ENCODE measurements at places on chromosomes 6 and 20.

DNA sequence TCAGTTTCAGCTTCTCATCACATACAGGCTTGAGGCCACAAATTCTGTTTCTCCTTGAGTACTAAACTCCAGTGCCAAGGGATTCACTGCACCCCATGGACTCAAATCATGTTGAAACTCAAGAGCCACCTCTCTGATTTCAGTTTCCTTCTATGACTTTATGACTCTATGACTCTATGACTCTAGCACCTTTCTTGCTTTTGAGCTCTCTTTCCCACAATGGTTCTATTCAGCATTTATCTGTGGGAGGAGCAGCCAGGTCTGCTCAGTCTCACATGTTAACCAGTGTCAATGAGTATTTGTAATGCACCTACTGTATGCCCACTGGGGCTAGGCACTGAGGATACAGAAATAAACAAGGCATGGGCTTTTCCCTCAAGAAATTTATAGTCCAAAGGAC is 14.6 kb upstream of the SLC22A2 start:
- DNase-seq, result no peak

DNA sequence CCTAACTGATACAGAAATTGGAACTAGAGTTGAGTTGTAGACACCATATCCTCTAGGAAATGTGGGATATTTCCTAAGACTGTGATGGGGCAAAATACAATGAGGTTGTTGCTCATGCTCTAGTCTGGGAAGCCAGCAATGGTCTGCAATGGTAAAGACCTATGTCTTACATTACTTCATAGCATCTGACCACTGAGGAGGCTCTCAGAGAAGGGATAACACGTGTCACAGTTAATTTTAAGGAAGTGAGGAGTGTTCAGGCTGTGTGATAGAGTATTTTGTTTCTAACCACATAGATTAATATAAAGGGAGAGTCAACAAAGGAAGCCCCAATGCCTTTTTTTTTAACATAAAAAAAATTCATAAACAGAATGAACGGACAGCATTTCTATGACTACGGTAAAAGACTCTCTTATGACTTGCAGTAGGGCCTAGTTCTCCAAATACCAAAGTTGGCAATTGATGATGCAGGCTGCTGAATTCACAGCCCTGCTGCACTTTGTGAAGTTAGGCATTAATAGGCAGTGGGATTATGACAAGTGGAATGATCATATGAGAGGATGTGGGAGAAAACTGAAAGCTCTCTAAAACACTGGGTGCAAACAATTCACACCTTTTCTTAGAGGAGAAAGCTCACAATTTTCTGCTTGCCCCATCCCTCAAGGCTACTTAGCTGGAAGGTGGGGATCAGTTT is 13.7 kb downstream of the KCNS1 start:
- no peak for DNase-seq

DNA sequence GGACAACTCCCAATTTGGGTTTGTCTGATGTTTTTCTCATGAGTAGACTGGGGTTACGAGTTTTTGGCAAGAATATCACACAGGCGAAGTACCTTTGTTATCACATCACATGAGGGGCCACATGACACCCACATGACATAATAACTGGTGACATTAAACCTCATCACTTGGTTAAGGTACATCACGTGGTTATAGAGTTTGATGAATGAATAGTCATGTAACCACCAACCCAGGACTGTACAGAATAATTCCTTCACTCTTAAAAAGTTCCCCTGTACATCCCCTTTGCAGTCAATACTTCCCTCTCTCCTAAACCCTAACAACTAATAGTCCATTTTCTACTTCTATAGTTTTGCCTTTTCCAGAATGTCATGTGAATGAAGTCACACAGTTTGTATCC is 83.4 kb downstream of the REV3L start:
- no peak for DNase-seq

DNA sequence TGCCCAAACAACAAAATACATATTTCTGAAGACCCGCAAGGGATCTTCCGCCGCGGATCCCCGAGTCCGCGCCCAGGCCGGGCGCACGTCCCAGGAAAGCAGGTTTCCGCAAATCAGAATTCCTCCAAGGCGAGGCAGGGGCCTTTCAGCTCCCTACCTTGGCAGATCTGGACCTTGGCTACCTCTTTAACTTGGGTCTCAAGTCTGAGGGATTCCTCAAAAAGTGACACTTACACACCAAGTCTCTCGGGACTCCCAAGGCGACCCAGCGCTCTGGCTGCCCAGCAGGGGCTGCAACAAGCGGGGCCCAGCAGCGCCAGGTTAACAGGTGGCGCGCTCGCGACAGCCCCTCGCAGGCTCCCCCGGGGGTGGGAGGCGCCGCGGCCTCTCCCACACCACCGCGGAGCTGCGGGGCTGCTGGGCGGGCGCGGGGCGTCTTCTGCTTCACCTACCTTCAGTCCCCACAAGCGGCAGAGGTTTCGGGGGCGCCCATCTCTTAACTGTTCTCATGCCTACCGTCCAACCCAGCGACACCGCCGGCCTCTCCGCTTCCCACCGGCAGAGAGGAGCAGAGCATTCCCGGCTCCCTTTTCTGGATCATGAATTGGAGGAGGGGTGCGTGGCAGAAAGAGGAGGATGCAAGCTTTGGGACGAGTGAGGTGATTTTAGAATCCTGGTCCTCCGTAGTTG is 414 bp downstream of the SIM1 start:
- no peak for DNase-seq

GRCh38 chr6:159646733-159647132 is 46.3 kb downstream of the SOD2 start:
- no peak for DNase-seq

DNA sequence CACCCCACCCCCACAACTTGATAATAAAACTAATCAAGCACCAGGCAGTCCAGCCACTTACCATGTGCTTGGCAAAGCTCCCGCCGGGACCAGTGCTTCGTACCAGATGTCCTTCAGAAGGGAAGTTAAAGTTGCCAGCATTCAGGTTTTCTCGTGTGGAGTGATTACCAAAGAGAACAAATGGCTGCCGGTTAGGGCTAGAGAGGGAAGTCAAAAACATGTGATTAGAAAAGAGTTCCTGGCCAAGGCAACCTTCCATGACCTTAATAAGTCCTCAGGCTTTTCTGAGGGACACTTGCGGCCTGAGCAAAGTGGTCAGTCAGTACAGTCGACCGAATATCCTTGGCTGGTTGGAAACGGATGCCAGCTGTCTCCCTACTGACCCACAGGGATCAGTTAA is 67.0 kb downstream of the DNAAF9 start:
- DNase-seq, result no peak

DNA sequence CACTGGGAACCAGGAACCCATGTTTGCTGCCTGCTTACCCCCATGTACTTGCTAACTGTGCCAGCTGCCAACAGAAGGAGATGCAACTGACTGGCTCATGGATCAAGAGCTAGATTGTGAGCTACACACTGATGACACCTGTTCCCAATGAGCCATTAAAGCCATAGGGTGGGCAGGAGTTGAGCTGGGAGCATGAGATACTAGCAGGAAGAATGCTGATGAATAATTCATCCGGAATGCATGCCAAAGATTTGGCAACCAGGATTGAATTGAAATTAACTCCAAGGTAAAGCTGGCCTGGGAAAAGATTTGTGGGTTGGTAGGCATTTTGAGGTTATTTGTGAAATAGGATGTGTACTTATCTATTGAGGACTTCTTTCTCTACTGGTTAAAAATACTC is 631.1 kb downstream of the KIF16B start:
- no peak for DNase-seq

DNA sequence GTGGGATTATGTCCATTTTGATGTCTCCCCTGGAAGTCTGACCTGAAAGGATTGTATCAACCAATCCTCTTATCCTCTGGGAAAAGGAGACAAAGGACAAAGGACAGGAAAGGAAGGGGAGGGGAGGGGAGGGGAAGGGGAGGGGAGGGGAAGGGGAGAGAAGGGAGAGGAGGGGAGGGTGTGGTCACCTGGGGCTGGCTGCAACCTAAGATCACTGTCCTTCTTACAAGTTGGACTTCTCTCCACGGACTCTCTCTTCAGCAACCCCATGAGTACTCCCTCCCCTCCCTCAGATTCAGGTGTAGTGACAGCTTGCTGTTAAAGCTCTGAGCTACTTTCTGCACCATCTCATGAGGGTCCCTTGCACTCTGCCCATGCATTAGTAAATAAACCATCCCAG is 58.9 kb upstream of the KLHL31 start:
- no peak for DNase-seq

DNA sequence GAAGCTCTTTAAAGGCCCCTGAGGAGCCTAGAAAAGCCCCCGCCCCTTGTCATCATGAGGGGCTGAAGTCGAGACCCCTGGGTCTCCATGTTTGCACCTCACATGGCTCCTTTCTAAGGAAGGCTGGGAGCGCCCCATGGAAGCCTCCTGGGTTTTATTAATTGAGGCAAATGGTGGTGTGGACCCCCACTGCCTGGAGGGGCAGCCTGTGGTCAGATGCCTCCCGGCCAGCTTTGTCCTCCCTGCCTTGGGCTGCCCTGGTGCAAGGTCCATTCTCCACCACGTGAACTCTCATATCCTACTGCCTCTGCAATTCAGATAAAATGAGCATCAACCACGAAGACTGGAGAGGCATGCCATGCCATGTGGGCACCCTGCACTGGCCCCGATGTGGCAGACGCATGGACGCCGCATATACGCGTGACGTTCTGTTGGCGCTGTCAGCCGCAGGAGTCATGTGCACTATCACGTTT is 295.5 kb downstream of the TAF4 start:
- DNase-seq, result no peak

DNA sequence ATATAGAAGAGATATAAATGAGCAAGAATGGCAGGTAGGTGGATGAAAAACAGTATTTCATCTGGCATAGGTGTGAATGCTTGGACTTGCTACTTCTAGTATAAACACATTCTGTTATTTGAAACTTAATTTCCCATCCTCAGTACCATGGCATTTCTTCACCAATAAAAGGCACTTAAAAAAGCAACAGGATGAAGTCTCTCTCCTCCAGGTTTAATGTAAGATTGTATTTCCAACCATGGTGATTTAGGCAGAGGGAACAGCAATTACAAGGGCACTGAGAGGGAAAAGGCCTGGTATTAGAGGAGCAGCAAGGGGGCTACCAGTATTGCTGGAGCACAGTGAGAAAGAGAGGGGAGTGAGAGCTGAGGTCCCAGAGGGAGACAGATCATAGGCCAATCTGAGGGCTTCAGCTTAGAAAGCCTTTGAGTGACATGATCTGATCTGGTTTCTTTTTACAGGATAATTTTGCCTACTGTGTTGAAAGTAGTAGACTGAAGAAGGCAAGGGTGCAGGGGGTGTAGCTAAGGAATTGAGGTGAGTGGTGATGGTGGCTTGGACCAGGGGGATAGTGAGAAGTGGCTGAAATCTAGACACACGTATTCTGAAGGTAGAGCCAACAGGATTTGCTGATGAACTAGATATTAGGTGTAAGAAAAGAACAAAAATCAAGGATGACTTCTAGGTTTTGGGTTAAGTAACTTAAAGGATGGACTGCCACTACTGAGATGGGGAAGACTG is 67.8 kb upstream of the SMIM29 start:
- no peak for DNase-seq

- no peak for DNase-seq
These were observed 556 bp upstream of the MROH8 start for GRCh38 chr20:37179683-37180524.

DNA sequence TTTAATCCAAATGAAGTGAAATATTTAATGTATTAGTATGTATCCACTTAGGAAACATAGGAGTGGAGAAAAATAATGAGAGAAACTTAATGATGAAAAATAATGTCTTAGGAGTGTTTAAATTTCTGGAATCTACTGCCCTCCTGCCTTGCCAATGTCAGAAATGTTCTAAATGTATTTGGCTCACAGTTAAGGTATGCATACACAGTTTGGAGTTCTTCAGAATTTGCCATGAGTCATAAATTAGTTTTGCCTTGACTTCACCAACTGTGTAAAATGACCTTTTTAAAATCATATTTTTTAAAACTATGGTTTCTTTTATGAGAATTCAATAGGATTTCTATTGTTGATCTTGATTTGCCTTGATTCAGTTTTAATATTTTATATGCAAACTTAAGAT is 191.7 kb upstream of the HSF2 start:
- no peak for DNase-seq

DNA sequence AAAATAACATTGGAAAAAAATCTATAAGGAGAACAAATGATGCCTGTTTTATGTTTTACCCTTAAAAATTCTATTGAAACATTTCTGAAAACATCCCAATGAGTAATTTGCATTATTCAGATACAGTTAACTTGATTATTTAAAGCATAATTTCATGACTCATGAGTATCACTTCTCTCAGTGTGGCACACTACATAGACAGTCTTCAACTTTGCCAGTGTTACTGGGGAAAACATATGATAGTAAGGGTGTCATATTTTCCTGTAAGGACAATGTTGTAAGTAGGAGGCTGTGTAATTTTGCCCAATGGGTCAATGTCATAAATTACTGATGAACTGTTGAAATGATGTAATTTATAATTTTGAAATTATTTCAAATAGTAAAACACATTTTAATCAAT is 125.5 kb downstream of the PHACTR1 start:
- DNase-seq, result no peak

DNA sequence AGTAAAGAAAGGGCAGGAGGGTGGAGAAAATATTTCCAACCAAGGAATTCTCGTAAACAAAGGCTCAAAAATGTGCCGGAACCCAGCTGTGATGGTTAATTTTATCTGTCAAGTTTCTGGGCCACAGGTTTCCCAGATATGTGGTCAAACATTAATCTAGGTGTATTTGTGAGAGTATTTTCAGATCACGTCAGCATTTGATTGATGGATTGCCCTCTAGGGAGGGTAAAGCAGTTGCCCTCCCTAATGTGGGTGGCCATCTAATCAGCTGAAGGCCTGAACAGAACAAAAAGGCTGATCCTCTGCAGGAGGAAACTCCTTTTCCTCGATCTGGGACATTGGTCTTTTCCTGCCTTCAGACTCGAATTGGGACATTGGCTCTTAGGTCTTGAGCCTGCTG is 298.7 kb upstream of the TCF21 start:
- no peak for DNase-seq

GRCh38 chr6:76403064-76403463 is 330.6 kb upstream of the IMPG1 start:
- no peak for DNase-seq

- no peak for DNase-seq
These were observed 93.2 kb downstream of the NKAIN2 start for GRCh38 chr6:123896869-123897268.

DNA sequence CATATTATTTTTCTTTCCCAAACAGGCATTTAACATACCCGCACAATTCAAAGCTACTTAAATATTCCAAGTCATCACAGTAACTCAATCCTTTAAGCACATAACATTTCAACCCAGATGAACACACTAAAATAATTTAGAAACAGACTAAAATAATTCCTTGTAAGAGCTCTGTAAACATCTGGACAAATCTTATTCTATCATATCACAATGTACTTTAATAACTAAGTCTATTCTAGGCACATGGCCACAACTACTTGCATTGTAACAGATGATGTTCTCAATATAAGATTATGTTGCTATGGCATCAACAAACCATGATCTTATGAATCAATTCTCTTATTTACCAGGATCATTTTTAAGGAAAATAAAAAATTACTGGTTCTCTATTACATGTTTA is 123.2 kb upstream of the THEMIS start:
- DNase-seq, result no peak

GRCh38 chr6:132811276-132811675 is 3.1 kb upstream of the RPS12 start:
- DNase-seq, result no peak

GRCh38 chr20:51134405-51134804 is 111.5 kb upstream of the KCNG1 start:
- no peak for DNase-seq

GRCh38 chr6:11654876-11655275 is 117.3 kb downstream of the TMEM170B start:
- DNase-seq, result no peak
